ENCODE measurements at places on chromosomes 1 and 21.
A peak's percentile ranks its signal among the peaks of the same experiment; 100 is the strongest.

GRCh38 chr1:37486680-37487618 is 12.6 kb downstream of the ZC3H12A start:
- DNase-seq = peak; percentile 75

- no peak for DNase-seq
Measured at GRCh38 chr1:93615582-93616150, 66.0 kb downstream of the BCAR3 start.

- no peak for DNase-seq
Measured at GRCh38 chr1:30788580-30789387, 31.2 kb upstream of the LAPTM5 start.

DNA sequence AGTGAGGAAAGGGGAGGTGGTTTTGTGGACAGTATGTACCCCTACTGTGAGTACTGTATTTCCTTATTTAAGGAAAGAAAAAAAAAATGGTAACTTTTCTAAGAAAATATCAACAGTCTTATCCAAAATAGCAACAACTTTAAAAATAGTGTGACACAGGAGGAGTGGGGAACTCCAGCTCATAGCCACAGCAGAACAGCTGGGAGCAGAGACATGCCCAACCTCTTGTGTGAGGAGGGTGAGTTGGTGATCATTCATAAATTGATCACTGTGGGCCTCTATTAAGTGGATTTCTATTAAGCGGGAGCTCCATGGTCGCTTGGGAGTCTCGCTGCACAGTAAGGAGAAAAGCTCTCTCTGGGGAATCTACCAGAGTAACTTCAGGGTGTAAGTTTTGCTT is 158.8 kb upstream of the DUSP10 start:
- DNase-seq = no peak

- no peak for DNase-seq
Measured at GRCh38 chr1:38344716-38345115, 298.1 kb upstream of the POU3F1 start.

- no peak for DNase-seq
Measured at GRCh38 chr1:42179275-42179674, 14.7 kb upstream of the GUCA2A start.

DNA sequence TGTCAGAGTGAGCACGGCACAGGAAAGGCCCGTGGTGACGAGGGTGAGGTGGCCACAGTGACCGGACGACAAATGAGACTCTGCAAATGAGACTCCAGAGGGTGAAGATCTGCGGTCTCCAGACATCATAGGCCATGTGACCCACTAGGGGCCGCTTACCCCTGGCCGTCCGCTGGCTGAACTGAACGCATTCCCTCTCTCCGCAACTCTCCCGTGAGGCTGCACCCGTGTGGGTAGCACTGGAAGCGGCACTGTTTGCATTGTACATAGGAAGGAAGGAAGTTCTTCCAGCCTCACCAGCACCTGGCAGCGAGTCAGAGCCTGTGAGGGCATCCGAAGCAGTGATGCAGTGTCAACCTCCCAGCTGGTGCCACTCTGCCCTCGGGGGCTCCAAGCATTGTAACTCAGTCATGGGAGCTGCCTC is 23.6 kb upstream of the SPSB1 start:
- no peak for DNase-seq

DNA sequence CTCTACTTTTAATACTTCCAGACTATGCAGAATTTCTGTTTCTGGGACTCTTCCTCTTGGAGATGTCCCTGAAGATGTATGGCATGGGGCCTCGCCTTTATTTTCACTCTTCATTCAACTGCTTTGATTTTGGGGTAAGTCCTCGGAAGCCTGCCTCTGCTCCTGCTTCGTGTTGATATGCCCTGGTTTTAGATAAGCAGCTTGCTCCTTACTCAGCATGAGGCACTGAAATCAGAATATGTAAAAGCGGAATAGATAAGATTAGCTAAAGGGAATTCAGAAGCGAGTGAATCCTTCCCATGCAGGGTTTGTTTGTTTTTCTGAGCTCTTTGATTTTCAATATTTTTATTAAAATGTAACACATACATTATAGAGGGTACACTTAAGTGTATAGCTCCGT is 234.7 kb downstream of the CACNA1E start:
- DNase-seq = no peak

GRCh38 chr1:168692472-168692871 is 36.5 kb downstream of the DPT start:
- no peak for DNase-seq

DNA sequence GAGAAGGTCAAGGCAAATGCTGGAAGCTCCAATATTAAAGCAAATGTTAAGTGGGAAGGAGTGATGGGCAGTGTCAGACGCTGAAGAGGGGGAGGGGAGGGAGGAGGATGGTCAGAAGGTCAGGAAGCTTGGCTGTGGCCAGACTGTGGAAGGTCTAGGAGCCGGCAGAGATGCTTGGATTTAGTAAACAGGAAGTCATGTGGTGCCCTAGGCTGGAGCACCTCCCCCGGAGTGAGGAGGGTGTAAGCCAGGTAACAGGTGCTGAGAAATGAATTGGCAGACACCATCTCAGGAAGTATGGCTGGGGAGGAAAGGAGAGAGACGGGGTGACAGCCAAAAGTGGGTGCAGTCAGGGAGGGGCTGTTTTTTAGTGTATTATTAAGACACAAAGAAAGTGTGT is 17.7 kb downstream of the CSMD2 start:
- no peak for DNase-seq

DNA sequence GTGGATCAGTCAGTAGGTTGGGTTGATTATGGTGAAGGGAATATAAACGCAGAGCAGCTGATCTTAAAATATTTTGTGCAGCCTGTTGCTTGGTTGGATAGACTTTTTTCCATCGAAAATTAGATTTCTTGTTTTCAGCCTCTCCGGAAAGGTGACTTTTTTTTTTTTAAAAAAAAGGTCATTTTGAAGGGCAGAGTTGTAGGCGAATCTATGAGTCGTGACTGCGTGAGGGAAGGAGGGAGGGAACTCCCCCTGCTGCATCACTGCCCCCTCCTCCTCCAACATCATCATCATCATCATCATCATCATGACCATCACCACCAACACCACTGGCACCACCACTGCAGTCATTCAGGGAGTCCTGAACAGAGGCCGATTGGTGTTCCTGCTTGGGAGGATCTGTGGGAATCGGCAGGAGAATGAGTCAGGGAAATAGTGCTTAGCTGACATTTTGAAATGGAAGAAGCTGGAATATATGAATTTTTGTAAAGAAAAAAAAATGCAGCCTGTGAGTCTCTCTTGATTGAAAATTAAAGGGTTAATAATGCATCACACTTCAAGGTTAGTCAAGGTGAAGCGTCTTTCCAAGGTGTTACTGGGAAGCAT is 1.2 kb downstream of the ATP1B1 start:
- no peak for DNase-seq

- DNase-seq = no peak
Measured at GRCh38 chr1:103788377-103788776, 38.7 kb downstream of the AMY1C start.

DNA sequence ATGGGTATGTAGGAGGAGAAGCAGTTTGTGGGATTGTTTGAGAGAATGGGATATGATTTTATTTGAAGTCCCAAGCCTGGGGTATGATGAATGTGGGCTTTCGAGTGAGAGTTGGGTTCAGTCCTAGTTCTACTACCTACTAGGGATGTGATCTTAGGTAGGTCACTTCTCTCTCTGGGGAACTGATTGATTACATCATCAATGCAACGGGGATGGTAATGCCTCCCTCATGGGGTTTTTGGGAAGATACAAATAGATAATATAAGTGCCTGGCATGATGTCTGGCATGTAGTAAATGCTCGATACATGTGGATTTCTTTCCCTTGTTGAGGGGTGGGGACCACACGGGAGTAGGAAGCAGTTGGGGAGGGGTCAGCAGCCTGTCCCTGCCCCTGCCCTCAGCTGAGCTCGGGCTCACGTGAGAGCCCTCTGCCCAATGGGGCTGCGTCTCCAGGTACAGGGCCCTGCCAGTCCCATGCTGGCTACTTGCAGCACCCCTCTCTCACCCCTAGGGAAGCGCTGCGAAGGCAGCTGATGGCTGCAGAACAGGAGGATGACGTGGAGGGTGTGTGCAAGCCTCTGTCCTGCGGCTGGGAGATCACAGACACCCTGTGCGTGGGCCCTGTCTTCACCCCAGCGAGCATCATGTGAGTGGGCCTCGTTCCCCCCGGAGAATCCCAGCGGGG is 38.7 kb downstream of the AZIN2 start:
- DNase-seq = no peak

- no peak for DNase-seq
Measured at GRCh38 chr21:38261851-38262250, 5.1 kb downstream of the KCNJ15 start.

- no peak for DNase-seq
Measured at GRCh38 chr1:176073524-176074157, 133.4 kb downstream of the COP1 start.

DNA sequence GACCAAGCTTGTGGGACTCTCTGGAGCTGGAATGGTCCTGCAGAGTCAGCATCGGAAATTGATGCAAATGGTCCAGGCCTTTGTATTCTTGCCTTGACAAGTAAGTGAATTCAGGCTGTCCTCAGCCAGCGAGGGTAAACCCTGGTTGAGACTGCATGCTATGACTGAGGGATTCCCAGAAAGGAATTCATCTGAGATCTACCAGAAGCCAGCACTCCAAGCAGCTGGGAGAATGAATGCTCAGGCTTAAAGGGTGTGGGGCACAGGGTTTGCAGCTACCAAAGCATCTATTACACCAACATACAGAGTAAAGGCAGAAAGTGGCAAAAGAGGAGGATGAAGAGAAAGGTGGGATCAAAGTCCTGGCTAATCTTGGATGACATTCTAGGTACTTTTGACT is 257.0 kb upstream of the LYPLAL1 start:
- no peak for DNase-seq
